Forelimb muscle (tissue), 1 donor: ENCODE measurements at places on chromosomes 13 and 19.

- no peak for DNase-seq
Measured at GRCh38 chr13:98492335-98493041, 84.4 kb downstream of the STK24 start.

DNA sequence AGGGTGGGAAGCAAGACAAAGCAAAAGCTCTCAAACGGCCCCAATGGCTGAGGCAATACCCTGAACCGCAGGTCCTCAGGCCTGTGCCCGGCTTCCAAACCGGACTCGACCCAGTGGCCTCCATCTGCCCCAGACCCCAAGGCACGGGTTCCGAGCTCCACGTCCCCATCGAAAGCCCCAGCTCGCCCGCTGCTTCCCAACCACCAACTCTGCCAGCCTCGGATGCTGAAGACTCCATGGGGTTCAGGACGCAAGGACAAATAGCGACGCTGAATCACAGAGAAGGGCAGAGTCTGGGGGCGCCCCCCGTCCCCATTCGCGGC, 559 bp downstream of the POLR2E start:
- no peak for DNase-seq

DNA sequence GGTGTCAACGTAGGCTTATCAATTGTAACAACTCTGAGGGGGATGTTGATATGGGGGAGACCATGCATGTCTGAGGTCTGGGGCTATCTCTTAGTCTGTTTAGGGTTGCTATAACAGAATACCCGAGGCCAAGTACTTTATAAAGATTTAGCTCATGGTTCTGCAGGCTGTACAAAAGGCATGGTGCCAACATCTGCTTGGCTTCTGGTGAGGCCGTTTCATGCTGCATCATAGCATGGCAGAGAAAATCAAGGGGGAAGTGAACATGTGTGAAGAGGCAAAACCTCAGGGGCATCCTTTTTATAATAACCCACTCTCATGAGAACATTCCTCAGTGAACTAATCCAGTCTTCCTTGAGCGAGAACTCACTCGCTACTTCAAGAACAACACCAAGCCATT, 353.8 kb downstream of the ENOX1 start:
- no peak for DNase-seq

- peak; percentile 60 for DNase-seq
Measured at GRCh38 chr19:52570000-52570861, at the start of gene ZNF701. ZNF701 (plus strand) TSS chr19:52570287; CDS start chr19:52574148, 3,861 bp downstream.

DNA sequence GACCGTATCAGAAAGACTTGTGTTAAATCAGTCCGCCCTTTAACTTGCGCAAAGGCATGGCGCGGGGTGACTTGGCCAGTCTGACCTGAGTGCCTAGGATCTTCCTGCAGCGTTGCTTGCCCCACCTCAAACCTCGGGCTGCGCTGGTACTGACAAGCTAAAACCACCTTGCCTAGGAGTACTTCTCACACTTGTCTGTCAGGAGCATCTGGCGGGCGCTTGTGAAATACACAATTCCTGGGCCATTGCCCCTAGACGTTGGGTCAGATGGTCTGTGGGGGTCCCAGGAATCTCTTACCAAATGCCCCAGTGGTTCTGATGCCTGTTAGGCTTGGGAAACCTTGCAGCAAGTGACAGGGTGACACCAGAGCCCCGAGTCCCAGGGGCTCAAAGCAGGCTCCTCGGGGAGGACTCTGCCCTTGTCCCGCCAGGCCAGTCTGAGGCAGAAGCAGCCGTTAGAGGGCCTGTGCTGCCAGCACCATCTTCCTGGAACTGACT, 12.9 kb downstream of the CEBPG start:
- no peak for DNase-seq

DNA sequence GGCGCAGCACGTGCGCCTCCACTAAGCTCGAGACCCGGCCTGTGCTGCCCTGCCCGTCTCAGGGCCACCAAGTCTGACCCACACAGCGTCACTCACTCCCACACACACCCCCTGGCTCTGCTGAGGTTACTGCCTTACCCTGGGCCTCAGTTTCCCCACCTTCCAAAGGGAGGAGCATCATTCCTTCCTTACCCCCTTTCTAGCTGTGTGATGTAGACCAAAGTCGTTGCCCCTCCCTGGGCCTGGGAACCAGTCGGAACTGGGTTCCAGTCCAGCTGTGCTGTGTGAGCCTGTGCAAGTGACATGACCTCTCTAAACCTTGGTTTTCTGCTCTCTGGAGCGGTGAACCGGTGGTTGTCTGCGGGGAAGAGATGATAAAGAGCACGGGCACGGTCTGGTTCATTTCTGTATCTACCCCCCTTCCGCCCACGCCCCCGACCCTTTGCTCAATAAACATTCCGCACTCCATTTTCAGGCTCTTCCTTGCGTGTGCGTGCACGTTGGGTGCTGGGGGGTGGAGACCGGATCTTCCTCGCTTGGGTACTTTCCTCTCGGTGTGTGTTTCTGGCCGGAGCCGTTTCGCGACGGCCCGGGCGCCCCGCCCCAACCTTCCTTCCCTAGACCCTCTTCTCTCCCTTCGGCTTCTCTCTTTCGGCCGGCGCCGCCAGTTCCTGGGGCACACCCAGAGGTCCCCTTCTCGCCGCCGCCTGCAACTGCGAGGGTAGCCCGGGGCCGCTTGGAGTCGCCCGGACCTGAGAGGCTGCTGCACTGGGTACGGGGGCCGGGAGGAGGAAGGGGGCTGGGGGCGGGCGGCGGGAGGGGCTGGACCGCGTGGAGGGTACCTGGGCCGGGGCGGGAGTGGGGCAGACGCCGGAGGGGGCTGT, at the start of gene ZNF581:
ZNF581 (plus strand) TSS at position 647 of the 884 bp plus-strand sequence. CDS start 923 bp downstream, outside the sequence.
- DNase-seq: no peak

DNA sequence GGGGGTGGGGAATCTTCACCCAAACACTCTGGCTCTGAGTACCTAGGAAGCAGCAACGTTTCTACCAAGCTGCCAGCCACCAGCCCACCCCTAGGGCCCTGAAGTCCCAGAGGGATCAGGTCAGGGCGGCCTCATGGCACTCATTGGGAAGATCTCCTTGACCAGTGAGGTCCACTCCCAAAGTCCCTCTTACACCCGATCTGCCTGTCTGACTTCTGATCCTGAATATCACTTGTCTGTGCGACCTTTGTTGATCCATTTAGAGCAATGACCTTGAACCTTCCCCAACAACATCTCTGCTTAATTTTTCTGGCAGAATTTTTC, 2.1 kb upstream of the GNA15 start:
- DNase-seq: no peak

DNA sequence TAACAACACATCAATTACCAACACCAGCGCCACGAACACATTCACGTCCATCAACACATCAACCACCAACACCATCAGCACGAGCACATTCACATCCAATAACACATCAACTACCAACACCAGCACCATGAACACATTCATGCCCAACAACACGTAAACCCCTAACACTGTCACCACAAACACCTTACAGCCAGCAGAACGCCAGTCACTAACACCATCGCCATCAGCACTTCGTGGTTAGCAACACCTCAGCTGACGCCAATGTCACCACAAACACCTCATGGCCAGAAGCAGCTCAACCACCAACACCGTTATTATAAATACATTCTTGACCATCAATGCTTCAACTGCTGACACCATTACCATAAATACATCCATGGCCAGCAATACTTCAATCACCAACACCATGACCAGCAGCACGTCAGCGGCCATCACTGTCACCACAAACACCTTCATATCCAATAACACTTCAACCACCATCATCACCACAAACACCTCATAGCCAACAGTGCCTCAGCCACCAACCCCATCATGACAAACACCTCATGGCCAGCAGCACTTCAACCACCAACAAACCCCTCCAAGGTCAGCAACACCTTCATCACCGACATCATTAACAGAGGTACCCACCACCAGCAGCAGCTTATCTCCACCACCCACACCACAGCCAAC, 9.4 kb downstream of the FCER2 start:
- no peak for DNase-seq

GRCh38 chr13:37067874-37068273, 8.4 kb upstream of the SUPT20H start:
- DNase-seq: no peak

- DNase-seq: no peak
Measured at GRCh38 chr13:23697772-23698313, 127.6 kb downstream of the TNFRSF19 start.
